Activated naive CD4-positive, alpha-beta T cell treated with Interleukin-2 at 50 U/mL for 16 hours (primary cell): ENCODE measurements at places on chromosomes 2 and 18.

DNA sequence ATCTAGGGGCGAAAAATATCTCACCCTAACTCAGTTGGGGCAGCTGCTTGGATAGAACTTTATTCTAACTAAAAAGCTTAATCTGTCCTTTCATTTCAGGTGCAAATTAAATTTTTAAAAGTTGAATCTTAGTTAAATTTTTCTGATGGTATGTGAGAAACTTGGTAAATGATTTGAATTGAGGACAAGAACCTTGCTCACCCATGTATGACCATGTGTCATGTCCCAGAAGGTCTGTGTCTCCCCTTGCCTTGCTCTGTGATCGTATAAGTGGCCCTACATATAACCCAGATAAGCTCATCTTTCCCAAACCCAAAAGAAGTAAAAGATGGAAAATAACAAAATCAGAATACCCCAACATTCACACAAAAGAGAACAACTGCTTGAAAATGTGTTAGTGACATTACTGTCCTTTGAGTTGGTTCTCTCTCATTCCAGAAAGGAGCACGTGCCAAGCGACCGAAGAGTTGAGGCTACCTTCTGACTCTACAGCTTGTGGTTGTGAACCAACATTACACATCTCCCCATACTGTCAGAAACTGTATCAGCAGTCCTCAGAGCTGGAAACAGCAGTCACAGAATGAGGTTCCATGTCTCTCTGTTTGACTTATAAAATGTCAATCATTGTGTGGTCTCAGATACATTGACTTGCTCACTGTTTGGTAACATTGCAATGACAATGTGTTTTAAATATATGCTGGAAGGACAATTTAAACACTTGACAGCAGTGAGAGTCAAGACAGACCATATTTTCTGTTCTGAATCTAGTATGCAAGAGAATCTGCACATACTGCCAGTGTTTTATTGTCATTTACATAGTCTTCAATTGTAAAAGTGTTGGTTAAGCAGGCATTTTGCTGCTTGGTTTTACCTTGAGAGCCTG lies 46.3 kb upstream of the TANK start:
- DNase-seq = no peak

DNA sequence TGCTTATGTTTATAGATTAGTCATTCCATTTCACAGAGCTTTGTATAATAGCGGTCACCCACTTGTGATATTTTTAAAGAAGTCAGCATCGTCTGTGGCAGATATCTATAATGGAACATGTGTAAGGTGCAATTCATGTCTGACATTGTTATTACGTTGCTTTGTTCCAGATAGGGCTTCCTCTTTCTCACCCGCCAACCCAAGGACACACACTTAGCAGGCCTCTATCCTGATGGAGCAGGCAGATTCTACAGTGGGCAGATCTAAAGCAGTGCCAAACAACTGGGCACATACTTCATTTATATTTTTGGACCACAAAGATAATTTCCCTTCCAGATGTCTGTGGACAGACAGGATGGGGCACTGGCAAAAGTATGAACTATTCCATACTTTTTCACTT lies 573.1 kb downstream of the TDRD15 start:
- no peak for DNase-seq

DNA sequence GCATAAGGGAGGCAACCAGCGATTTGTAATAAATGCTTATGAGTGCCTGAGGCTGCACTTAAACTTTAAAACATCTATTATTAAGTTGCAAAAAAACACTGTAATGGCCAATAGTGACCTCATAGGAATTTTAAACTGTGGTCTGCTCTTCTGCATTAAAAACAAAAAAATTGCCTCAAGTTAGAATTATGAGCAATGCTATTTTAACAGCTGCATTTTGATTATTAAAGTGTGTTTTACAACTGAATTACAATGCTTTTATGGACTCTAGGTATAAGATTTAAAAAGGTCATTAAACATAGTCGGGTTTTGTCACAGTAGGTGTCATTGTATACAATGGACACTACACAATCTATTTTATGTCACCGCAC lies 528.7 kb upstream of the FANCL start:
- no peak for DNase-seq

DNA sequence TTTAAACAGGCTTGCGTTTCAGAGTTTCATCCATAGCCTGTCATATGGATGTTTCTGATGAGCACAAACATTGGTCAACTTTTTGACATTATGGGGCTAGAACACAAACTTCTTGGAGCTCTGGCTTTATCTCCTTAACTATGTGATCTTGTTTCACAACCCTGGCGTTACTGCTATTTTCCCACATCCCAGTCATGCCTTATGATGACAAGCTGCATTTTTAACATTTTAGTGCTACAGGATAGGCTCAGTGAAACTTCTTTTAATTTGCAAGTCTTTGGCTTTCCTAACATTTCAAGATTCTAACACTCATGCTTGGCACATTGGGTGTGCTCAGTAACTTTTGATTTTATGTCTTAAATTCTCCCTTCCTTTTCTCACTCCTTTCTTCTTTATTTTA lies 21.0 kb upstream of the PDE1A start:
- no peak for DNase-seq

GRCh38 chr2:118089139-118089800 lies 999 bp downstream of the INSIG2 start:
- peak; percentile 31 for DNase-seq

DNA sequence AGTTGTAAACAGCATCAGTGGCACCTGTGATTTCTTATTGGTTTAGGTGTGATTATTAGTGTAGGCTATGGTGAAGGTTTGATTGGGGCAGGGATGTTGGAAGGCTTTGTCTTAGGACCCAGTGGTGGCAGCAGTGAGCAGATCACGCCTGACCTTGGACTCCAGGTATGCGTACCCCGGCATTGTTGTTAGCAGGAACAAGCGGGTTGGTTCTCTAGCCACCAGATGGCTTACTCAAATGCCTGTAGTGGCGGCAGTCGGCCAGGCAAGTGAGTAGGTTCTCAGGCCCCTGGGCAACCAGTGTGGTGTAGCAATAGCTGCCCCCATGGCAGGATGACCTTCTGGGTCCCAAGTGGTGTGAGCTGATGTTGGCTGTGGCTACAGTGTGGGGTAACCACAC lies 558.3 kb downstream of the KCNJ3 start:
- DNase-seq = no peak

DNA sequence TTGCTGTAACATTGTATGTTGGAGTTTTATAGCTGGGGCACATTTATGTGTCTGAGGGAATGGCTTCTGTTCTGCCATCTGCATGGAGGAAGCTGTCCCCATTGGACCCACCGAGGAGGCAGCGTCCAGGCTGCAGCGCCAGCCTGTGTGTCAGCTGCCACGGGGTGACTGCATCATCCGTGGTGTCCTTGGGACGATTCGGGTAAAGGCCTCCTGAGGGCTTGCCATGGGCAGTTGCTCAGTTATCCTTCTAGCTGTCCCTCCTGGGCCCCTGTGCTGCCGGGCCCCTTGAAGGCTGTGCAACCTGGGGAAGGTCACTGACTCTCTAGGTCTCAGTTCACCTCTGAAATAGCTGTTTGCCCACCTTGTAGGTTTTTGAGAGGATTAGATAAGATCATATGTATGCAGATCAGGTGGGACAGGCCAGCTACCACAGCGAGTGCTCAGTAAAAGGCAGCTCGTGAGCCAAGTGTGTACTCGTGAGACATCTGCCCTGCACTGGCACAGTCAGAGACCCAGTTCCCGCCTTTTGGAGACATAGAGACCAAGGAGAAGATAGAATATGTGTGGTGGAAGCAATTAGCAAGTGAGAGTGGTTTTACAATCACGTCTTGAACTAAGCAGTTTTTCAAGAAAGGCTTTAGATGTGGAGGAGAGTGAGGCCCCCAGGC lies 10.6 kb downstream of the LDLRAD4 start:
- DNase-seq = no peak

- DNase-seq = no peak
Observed at GRCh38 chr2:120787111-120787821, 51.6 kb downstream of the GLI2 start.

- DNase-seq = no peak
Observed at GRCh38 chr2:236782938-236783337, 213.3 kb downstream of the ACKR3 start.

DNA sequence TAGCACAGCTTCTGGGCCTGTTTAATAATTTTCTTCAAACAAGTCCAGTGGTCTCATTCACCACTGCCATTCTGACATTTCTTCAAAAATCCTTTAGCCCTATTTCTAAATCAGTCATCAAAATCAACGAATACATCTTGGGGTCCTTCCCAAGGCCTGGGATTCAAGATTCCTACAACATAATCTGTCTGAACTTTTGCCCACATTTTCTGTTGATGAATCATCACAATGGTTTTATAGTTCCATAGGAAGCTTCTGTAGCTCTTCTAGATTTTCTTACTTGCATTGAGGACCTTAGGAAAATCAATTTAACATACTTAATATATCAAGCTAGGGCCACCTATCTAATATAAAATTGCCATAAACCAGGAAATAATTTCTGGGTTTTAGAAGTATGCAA lies 811.8 kb upstream of the ACVR2A start:
- DNase-seq = no peak

DNA sequence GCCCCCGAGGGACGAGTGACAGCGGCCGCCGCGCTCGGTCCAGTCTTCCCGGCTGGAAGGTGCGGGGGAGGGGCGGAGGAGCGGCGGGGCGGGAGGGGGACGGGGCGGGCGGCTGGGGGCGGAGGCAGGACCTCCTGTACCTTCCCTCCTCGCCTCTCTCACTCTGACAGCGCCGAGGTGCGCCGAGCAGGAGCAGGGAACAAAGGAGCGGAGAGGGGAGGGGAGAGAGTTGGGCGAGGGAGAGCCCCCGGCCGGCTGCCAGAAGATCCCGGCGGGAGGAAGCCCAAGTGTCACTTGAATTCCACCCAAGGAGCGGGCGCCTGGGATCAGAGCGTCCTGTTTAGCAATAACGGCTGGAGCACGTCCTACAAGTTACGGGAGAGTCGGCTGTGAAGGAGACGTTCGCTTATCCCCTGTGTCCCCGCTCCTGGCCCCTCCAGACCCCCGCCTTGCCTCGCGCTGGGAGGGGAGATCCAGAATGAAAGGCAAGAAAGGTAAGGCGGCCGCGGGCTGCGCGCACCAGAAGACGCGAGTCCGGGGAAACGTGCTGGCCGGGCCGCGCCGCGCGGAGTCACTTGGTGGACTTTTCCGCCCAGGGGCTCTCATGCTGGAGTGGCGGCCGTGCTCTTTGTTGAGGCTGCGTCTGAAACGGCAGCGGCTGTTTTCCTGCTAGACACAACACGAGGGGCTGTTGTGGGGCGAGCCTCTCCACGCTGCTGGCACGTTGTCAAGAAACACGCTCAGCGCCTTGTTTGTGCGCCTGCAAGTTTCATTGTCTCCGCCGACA lies at the start of gene TGIF1:
Gene TGIF1, plus strand, starts transcription at position 161 of the 787 bp plus-strand sequence. Its CDS starts 318 bp downstream, at position 479.
- peak; percentile 75 for DNase-seq

- DNase-seq = no peak
Observed at GRCh38 chr2:210544831-210545230, 11.6 kb upstream of the CPS1 start.

- no peak for DNase-seq
Observed at GRCh38 chr2:22703286-22703920, 681.6 kb upstream of the KLHL29 start.

DNA sequence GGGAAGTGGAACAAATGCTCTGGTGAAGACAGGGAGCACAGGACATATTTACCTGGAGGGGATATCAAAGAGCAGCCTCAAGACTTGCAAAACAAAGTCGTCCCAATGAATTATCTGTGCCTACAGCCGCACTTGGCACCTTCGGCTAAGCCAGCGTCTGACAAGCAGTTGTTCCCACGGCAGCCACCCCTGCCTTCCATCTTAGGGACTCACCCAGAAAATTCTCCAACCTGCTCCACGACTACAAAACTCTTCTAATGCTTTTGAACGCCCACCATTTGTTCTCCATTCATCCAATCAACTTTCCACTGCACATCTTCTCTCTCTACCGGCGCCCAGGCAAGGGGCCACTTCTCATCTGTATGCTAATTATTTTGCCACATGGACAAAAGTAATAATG lies 7.0 kb downstream of the MYT1L start:
- DNase-seq = no peak

- no peak for DNase-seq
Observed at GRCh38 chr2:177413703-177414102, 21.1 kb downstream of the AGPS start.

GRCh38 chr18:40957533-40958070 lies 997.4 kb upstream of the PIK3C3 start:
- DNase-seq = no peak

GRCh38 chr2:43426305-43427031 lies 169.4 kb downstream of the THADA start:
- DNase-seq = peak; percentile 71

DNA sequence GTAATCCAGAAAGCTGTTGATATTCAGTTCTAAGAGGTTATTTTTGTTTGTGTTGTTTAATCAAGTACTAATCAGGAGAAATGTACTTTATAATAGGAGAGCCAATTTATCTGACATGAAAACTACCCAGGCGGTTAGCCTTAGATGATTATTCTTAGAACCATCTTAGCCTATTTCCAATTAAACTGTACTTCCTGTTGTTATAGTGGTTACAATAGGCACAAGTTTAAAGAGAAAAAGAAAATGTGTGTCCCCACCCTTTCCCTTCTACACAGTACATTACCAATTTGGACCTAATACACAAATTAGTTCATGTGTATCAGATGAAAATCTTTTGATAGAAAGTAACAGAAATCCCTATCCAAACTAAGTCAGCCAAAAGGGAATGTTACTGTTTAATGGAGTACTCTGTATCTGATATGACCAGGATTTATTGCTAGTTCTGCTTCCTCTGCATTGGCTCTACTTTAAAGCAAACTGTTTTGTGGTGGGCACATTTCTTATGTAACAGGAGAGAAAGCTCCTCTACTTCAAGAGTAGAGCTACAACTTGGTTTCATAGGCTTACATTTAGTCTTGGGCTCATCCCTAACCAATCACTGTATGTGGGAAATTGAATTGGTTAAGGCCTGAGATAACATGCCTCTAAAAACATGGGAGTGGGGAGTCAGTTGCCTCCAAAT lies 217.9 kb downstream of the UBE2E3 start:
- no peak for DNase-seq

DNA sequence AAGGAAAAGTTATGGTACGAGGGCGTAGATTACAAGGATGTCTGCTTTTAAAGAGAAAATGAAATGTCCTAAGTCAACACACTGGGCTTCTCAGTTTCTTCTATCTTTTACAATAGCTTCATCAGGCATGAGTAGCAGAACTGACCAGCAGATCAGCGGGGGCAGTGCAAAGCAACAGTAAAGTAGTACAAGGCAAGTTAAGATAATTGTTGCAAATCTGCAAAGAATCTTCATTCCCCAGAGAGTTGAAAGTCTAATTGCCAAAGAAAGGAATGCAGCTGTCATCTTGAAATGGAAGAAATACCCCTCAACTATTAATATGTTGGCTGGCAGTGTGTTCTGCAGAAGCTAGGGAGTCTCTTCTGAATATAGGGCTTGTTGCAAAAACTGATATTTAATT lies 60.2 kb upstream of the SLC39A10 start:
- no peak for DNase-seq

- DNase-seq = no peak
Observed at GRCh38 chr2:203636588-203637470, 69.6 kb upstream of the CD28 start.

GRCh38 chr2:27854229-27854862 lies 35.8 kb downstream of the RBKS start:
- DNase-seq = no peak
